ENCODE measurements at places on chromosomes 6 and 20. TPM values are rescaled to one million over a fixed set of nuclear protein-coding genes. Genes with fewer than 3 reads are reported as not detected.

GSTA2 gene
- not detected for total RNA-seq

- H3K27me3 ChIP-seq: peaks cover 86% of the 10 kb centered on the region
- H3K4me3 ChIP-seq: no peak overlapping the region
- H3K27ac ChIP-seq: no peak overlapping the region
- no peaks in the 10 kb centered on the region for H3K36me3 ChIP-seq
- no peaks in the 10 kb centered on the region for H3K4me1 ChIP-seq
Measured at GRCh38 chr6:33809594-33809993, 5.8 kb upstream of the MLN start.

MOG gene
- total RNA-seq: not detected

TP53INP2 gene
- total RNA-seq: 67.8 TPM

PAK1IP1 gene
- total RNA-seq: 14.3 TPM

GRCh38 chr6:148044921-148045320 is 297.7 kb upstream of the SASH1 start:
- no peaks in the 10 kb centered on the region for H3K27me3 ChIP-seq
- no peak for ATAC-seq
- H3K4me1 ChIP-seq: no peaks in the 10 kb centered on the region
- H3K36me3 ChIP-seq: no peaks in the 10 kb centered on the region
- H3K4me3 ChIP-seq: no peak overlapping the region

DNA sequence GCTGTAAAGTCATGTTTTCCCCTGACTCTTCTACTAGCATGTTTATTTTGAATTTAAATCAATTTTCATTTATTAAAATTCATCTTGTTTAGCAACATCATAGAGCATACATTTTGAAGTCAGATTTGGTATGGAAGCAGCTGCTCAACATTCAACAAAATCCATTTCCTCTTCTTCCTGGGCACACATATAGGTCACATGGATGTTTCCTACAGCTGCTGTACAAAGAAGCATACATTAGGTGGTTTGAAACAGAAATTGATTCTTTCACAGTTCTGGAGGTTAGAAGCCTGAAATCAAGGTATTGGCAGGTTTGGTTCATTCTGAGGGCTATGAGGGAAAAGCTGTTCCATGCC is 495.2 kb downstream of the RFPL4B start:
- no peak for ATAC-seq
- H3K27ac ChIP-seq: no peak overlapping the region
- no peaks in the 10 kb centered on the region for H3K36me3 ChIP-seq
- H3K4me1 ChIP-seq: no peaks in the 10 kb centered on the region

- no peaks in the 10 kb centered on the region for H3K27me3 ChIP-seq
- no peak overlapping the region for H3K27ac ChIP-seq
- H3K36me3 ChIP-seq: no peaks in the 10 kb centered on the region
- no peak for ATAC-seq
Measured at GRCh38 chr6:157760137-157760536, 62.9 kb upstream of the SNX9 start.

DNA sequence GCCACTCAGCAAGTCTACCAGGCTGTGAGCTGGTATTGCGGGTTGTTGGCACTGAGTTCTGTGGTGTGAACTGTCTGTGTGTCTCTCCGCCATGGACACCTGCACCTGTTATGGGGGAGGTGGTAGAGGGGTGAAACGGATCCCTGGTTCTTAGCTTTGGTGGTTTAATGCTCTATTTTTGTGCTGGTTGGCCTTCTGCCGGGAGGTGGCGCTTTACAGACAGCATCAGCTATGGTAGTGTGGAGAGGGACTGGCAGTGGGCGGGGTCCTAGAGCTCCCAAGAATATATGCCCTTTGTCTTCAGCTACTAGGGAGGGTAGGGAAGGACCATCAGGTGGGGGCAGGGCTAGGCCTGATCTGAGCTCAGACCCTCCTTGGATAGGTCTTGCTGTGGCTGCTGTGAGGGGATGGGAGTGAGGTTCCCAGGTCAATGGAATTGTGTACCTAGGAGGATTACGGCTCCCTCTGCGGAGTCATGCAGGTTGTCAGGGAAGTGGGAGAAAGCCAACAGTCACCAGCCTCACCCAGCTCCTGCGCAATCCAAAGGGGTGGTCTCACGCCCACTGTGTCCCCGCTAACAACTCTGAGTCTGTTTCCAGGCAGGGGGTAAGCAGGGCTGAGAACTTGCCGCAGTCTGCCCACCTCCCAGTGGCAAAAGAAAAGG is 154.3 kb downstream of the CCDC170 start:
- H3K36me3 ChIP-seq: no peaks in the 10 kb centered on the region
- H3K27ac ChIP-seq: no peak overlapping the region
- peaks cover 6% of the 10 kb centered on the region for H3K27me3 ChIP-seq
- no peaks in the 10 kb centered on the region for H3K4me1 ChIP-seq
- no peak overlapping the region for H3K4me3 ChIP-seq

OR5V1 gene
- total RNA-seq: not detected

KIF25 gene
- not detected for total RNA-seq

SCUBE3 gene
- total RNA-seq: 3.4 TPM

DNA sequence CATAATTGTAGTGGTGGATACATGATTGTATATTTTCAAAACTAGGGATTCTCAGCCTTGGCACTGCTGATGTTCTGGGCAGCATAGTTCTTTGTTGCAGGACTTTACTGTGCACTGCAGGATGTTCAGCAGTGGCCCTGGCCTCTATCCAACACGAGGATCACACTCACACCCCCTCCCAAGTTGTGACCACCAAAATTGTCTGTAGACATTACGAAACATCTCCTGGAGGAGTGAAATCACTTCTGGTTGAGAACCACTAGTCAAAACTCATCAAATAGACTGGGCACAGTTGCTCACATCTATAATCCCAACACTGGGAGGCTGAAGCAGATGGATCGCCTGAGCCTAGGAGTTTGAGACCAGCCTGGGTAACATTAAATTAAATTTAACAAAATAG is 123.1 kb upstream of the CDYL start:
- H3K27me3 ChIP-seq: no peaks in the 10 kb centered on the region
- no peak overlapping the region for H3K4me3 ChIP-seq
- H3K36me3 ChIP-seq: no peaks in the 10 kb centered on the region
- H3K4me1 ChIP-seq: no peaks in the 10 kb centered on the region
- H3K27ac ChIP-seq: no peak overlapping the region

DNA sequence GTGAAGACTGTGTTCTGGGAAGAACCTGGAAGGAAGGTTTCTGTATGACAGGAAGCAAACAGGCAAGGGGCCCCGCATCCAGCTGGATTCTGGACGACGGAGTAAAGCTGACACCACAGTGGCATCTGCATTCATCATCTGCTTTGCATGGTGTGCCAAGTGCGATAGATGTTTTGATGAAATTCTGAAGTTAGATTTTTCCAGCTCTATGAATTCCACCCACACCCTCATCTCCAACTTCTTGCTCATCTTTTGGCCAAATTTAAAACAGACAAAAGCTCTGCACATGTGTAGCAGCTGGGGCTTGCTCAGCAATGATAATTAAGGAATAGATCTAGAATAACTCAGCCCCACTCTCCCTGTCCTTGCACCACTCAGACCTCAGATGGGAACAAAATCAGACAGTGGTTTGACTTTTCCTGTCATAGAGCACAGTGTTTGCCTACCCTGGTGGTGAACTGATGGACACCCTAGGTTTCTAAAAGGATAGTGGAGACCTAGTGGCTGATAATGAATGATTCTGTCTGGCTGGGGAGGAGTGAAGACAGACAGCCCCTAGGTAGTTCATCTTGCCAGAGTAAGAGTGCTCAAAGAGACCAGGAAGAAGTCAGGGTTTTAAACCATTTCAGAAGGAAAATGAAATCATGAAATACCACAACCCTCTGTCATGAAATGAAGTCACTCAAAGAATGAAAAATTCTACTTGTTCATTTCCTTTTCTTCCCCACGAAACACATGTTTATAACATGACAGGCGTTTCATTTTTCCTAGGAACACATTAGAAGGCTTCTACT is 85.8 kb downstream of the BCAS1 start:
- no peak overlapping the region for H3K4me3 ChIP-seq
- peaks cover 25% of the 10 kb centered on the region for H3K27me3 ChIP-seq
- no peaks in the 10 kb centered on the region for H3K36me3 ChIP-seq
- peak overlapping the region; percentile 43 for H3K27ac ChIP-seq
- ATAC-seq: peak; percentile 87

DNA sequence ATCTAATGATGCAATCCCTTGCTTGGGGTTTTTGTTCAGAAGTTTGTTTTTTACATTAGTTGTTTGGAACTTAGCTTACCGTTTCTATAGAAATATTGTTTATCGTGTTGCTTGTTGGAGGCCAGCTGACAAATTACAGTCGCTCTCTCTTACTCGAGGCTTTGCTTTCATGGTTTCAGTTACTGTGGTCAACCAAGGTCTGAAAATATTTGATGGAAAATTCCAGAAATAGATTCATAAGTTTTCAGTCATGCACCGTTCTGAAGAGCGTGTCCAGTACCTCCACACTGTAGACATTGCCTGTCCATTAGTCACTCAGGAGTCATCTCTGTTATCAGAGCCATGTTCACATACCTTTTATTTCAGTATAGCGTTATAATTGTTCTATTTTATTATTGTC is 47.9 kb downstream of the DEK start:
- ATAC-seq: no peak
- no peak overlapping the region for H3K27ac ChIP-seq

DNA sequence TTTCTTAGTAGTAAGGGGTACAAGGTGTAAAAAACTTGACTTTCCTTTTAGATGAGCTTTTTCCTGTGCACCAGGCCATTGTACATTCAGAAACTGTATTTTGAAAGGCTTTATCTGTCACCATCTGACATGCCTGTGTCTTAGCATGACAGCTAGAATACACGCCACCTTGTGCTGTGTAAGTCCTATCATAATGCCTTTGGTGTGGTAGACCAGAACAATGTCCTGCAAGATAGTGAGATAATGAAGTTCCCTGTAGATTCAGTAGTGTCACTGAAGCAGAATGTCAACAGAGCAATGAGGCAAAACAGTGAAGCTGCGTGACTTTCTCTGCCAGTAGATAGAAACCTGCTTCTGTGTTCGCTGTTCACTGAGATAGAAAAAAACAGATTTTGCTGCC is 105.8 kb downstream of the JAG1 start:
- ATAC-seq: no peak
- no peaks in the 10 kb centered on the region for H3K27me3 ChIP-seq
- no peak overlapping the region for H3K4me3 ChIP-seq
- H3K27ac ChIP-seq: no peak overlapping the region

GRCh38 chr6:113921299-113921904 is 49.5 kb downstream of the HDAC2 start:
- no peaks in the 10 kb centered on the region for H3K27me3 ChIP-seq
- H3K27ac ChIP-seq: no peak overlapping the region
- no peak for ATAC-seq
- no peaks in the 10 kb centered on the region for H3K4me1 ChIP-seq

DNA sequence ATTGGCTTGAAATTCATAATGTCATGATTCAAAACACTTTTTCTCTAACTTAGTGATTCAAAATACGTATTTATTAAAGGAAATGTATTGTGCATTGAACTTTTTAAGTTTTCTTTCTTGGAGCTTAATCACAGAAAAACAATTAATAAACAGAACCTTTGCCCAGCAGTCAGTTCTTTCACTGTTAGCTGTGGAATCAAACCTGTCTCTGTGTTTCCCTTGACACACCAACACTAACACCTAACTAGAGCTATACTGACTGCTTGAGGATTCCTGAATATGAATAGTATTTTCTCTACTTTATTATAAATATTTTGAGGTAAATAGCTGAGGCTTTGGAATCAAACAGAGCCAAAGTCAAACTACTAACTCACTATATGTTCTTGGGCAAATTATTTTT is 296.4 kb downstream of the HIVEP2 start:
- H3K4me3 ChIP-seq: no peak overlapping the region
- no peak for ATAC-seq
- H3K36me3 ChIP-seq: no peaks in the 10 kb centered on the region
- H3K27me3 ChIP-seq: no peaks in the 10 kb centered on the region
- H3K4me1 ChIP-seq: no peaks in the 10 kb centered on the region
- H3K27ac ChIP-seq: no peak overlapping the region

GRCh38 chr6:150910561-150910960 is 45.1 kb downstream of the MTHFD1L start:
- no peak overlapping the region for H3K27ac ChIP-seq
- ATAC-seq: no peak
- H3K4me1 ChIP-seq: no peaks in the 10 kb centered on the region

DNA sequence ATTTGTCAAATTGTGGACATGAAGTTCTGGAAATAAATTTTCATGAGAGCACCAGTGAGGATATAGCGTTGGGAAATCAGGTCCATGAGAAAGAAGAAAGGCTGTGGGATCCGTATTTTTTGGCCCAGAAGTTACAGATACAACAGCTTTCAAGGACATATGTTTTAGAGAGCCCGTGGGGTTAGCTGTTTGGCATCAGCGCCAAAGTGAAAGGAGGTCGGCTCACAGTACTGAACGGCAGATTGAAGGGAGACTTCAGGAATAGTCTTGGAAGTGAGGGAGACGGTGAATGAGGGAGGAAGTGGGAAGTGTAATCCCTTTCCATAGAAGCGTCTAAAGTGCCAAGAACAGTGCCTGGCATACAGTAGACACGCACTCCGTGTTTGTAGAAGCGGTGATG is 31.8 kb downstream of the ZDHHC14 start:
- no peaks in the 10 kb centered on the region for H3K36me3 ChIP-seq
- H3K27ac ChIP-seq: no peak overlapping the region
- H3K4me1 ChIP-seq: no peaks in the 10 kb centered on the region

DNA sequence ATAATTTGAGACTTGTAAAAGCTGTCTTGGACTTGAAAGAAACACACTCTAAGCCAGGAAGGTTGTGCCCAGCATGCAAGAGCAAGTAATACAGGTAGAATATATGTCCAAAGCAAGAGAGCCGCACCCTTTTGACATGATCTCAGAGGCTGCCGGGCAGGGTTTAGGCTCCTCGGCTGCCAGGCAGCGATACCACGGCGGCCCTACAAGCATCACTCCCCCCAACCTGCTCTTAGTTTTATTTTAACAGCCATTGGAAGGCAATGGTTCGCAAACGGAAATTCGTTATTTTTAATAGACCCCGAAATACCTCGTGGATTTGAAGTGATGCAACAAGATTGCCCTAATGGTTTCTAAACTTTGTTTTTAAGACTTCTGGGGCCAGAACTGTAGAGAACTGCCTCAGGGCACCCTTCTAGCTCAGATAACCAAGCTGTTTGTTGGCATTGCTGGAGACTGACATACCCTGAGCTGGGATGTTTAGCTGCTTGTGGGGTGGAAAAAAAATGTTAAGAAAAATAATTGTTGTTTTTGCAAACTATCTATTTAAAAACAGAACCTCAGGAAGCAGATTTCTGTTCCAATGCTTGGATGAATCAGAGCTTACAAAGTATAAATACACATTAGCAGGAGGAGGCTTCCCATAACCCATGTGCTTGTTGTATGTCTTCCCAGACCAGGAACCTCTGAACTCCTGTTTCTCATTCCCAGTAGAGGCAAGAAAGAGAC is 39.0 kb downstream of the JAG1 start:
- no peak overlapping the region for H3K4me3 ChIP-seq
- no peak overlapping the region for H3K27ac ChIP-seq
- no peaks in the 10 kb centered on the region for H3K27me3 ChIP-seq
- H3K4me1 ChIP-seq: peaks cover 60% of the 10 kb centered on the region

- no peaks in the 10 kb centered on the region for H3K36me3 ChIP-seq
- no peak overlapping the region for H3K27ac ChIP-seq
- ATAC-seq: no peak
Measured at GRCh38 chr6:106442395-106442794, 81.9 kb downstream of the CRYBG1 start.
